ENCODE measurements at places on chromosomes 2 and 18. TPM values are rescaled to one million over a fixed set of nuclear protein-coding genes. Genes with fewer than 3 reads are reported as not detected.

GRCh38 chr2:42141687-42142546 lies 27.2 kb upstream of the EML4 start:
- H3K27me3 ChIP-seq = no peaks in the 10 kb centered on the region
- peak overlapping the region; percentile 72 for H3K27ac ChIP-seq
- H3K4me1 ChIP-seq = peaks cover 62% of the 10 kb centered on the region
- H3K36me3 ChIP-seq = no peaks in the 10 kb centered on the region

GRCh38 chr18:50847192-50847591 lies 27.4 kb upstream of the MRO start:
- no peaks in the 10 kb centered on the region for H3K36me3 ChIP-seq
- no peak for DNase-seq
- H3K27ac ChIP-seq = no peak overlapping the region
- no peak overlapping the region for H3K4me3 ChIP-seq
- H3K4me1 ChIP-seq = no peaks in the 10 kb centered on the region

RAX gene
- total RNA-seq = not detected

DNA sequence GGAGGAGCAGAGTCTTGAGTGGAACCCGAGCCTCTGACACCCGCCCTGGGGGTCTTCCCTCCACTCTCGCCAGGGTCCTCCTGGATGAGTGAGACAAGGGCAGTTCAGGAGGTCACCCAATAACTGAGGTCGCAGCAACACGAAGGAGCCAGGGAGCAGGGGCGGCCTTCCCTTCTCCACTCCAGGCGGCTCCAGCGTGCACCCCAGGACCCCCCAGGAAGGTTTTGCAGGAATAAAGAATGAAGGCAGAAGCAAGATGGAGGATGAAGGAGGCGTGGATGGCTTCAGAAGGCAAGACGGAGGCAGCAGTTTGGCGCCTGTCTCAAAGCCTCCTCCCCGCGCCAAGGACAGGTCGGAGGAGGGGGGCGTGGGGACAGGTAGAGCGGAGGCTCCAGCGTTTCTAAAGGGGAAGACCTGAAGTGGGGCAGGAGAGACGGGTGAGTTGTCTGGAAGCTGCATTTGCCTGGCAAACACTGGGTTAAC lies 579 bp upstream of the ITM2C start:
- H3K27me3 ChIP-seq = no peaks in the 10 kb centered on the region
- H3K27ac ChIP-seq = peak overlapping the region; percentile 80
- no peaks in the 10 kb centered on the region for H3K36me3 ChIP-seq
- no peak for DNase-seq
- H3K4me3 ChIP-seq = peak overlapping the region; percentile 95

- H3K27ac ChIP-seq = peak overlapping the region; percentile 95
- H3K4me3 ChIP-seq = no peak overlapping the region
- no peak for DNase-seq
Measured at GRCh38 chr2:237873421-237873831, 14.0 kb downstream of the RAMP1 start.

DNA sequence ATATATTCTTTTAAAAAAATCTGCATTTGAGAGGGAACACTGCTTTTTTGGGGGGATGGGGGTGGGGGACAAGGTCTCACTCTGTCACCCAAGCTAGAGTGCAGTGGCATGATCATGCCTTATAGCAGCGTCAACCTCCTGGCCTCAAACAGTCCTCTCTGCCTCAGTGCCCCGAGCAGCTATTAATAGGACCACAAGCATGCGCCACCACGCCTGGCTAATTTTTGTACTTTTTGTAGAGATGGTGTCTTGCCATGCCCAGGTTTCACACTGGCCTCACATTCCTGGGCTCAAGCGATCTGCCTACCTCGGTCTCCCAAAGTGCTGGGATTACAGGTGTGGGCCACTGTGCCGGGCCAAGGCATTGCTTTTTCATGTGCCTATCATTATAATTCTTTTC lies 154.2 kb downstream of the ATAD2B start:
- H3K36me3 ChIP-seq = peaks cover 39% of the 10 kb centered on the region
- H3K27me3 ChIP-seq = no peaks in the 10 kb centered on the region
- no peak overlapping the region for H3K4me3 ChIP-seq
- H3K27ac ChIP-seq = no peak overlapping the region
- H3K4me1 ChIP-seq = no peaks in the 10 kb centered on the region
- DNase-seq = no peak

- no peaks in the 10 kb centered on the region for H3K36me3 ChIP-seq
- H3K27ac ChIP-seq = no peak overlapping the region
Measured at GRCh38 chr2:64784168-64785061, 130.7 kb upstream of the SERTAD2 start.

CFC1 gene
- total RNA-seq = not detected

- no peaks in the 10 kb centered on the region for H3K27me3 ChIP-seq
- H3K27ac ChIP-seq = no peak overlapping the region
- no peaks in the 10 kb centered on the region for H3K4me1 ChIP-seq
- H3K4me3 ChIP-seq = no peak overlapping the region
Measured at GRCh38 chr18:12774982-12775381, 72.1 kb downstream of the PSMG2 start.

DNA sequence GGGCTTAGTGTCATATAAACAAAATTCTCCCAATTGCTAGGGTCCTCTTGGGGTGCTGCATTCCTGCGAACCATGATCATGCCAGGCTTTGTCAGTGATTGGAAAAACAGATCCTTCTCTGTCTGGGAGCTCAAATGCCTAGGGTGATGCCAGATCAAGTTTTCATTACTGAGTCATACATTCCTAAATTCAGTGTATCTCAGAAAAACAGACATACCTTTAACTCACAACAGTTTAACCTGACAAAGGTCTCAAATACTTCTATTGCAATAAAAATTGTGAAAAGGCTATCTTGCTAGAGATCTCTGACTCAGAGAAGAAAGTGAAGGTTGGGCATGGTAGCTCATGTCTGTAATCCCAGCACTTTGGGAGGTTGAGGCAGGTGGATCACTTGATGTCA lies 86.9 kb downstream of the SH3YL1 start:
- H3K27ac ChIP-seq = no peak overlapping the region
- no peak for DNase-seq

GRCh38 chr18:45430041-45430440 lies 185.2 kb upstream of the SLC14A2 start:
- no peak for DNase-seq
- H3K27me3 ChIP-seq = no peaks in the 10 kb centered on the region
- no peaks in the 10 kb centered on the region for H3K36me3 ChIP-seq
- peaks cover 2% of the 10 kb centered on the region for H3K4me1 ChIP-seq
- no peak overlapping the region for H3K4me3 ChIP-seq

- H3K4me3 ChIP-seq = no peak overlapping the region
- H3K4me1 ChIP-seq = no peaks in the 10 kb centered on the region
- H3K27me3 ChIP-seq = no peaks in the 10 kb centered on the region
- H3K27ac ChIP-seq = no peak overlapping the region
Measured at GRCh38 chr2:136286423-136286822, 168.5 kb upstream of the CXCR4 start.

PLEKHM3 gene
- total RNA-seq = 32.3 TPM

KIF1A gene
- 3.0 TPM for total RNA-seq

RNF125 gene
- total RNA-seq = 5.0 TPM
